CD4-positive, alpha-beta T cell (primary cell): ENCODE measurements at places on chromosomes 11 and 22.

- no peaks in the 10 kb centered on the region for H3K4me1 ChIP-seq
- no peaks in the 10 kb centered on the region for H3K36me3 ChIP-seq
- H3K27me3 ChIP-seq = no peaks in the 10 kb centered on the region
- H3K4me3 ChIP-seq = no peak overlapping the region
- H3K27ac ChIP-seq = no peak overlapping the region
Observed at GRCh38 chr22:27761665-27762064, 39.9 kb downstream of the MN1 start.

- no peaks in the 10 kb centered on the region for H3K4me1 ChIP-seq
- H3K4me3 ChIP-seq = no peak overlapping the region
- H3K27me3 ChIP-seq = no peaks in the 10 kb centered on the region
- DNase-seq = no peak
Observed at GRCh38 chr11:40187295-40187694, 1272.2 kb downstream of the LRRC4C start.

- H3K27me3 ChIP-seq = peaks cover 2% of the 10 kb centered on the region
- H3K36me3 ChIP-seq = no peaks in the 10 kb centered on the region
- H3K4me3 ChIP-seq = no peak overlapping the region
- H3K4me1 ChIP-seq = peaks cover 3% of the 10 kb centered on the region
Observed at GRCh38 chr11:130042093-130042591, 27.6 kb upstream of the APLP2 start.

DNA sequence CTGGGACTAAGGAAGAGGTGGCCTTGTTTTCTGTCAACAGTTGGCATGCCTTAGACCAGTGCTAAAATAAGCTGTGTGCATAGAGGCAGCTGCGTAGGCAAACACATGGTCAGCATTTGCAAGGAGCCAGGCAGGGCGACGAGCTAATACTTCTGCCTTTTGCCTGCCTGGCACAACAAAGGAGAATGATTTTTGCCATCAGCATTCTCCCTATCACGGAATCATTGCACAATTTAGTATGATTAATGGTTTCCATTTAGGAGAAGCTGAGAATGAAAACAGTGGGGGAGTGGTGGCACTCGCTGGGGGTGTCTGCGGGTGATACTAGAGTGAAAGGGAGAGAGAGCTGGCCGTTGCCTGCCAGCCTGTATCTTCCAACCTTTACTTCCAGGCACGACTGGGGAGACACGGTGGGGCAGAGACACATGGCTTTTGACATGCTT lies 336.0 kb downstream of the CADM1 start:
- H3K27me3 ChIP-seq = no peaks in the 10 kb centered on the region
- H3K4me3 ChIP-seq = no peak overlapping the region
- H3K4me1 ChIP-seq = no peaks in the 10 kb centered on the region
- no peaks in the 10 kb centered on the region for H3K36me3 ChIP-seq
- no peak for DNase-seq

DNA sequence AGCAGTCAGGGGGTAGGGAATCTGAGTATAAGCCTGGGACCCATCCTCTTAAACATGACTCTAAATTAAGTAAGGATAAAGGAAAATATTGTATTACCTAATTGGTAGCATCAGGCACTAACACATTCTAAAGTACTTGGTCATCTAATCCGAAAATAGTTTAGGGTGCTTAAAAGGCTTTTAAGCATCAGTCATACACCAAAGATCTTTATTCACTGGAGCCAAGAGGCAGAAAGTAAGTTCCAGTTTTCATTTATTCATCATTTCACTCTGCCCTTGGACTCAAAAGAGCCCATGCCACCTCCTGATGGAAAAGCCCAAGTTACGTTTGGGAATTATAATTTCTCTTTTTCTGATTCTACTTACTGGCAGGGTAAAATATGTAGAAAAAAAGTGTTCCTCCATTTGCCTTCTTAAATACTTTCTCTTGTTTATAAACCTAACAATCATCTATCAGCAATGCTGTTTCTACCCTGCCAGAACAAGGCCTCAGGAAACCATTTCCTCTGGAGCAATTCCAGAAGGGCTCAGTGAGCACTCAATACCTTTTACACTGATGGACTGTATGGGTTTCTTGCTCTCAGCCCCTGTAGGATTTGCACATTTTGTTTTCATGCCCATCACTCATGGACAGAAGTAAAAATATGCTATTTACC lies 120.1 kb upstream of the SLC5A12 start:
- no peak overlapping the region for H3K27ac ChIP-seq
- H3K4me1 ChIP-seq = no peaks in the 10 kb centered on the region
- H3K27me3 ChIP-seq = no peaks in the 10 kb centered on the region
- no peaks in the 10 kb centered on the region for H3K36me3 ChIP-seq
